ENCODE measurements at places on chromosomes 2 and 18.

DNA sequence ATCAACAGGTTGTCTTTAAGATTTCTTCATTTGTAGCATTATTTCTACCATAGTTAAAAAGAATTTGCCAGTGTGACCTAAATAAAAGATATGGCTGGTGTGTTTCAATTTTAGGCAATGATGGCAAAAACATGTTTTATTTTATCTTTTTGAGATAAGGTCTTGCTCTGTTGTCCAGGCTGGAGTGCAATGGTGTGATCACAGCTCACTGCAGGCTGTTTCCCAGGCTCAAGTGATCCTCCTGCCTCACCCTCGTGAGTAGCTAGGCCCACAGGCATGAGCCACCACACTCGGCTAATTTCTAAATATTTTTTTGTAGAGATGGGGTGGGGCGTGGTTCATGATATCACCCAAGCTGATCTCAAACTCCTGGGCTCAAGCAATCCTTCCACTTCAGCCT is 47.0 kb upstream of the COBLL1 start:
- DNase-seq = no peak

GRCh38 chr2:182897137-182897536 is 30.7 kb upstream of the FRZB start:
- DNase-seq = no peak

- DNase-seq = no peak
These were observed 110.2 kb upstream of the UNC80 start for GRCh38 chr2:209661286-209661894.

DNA sequence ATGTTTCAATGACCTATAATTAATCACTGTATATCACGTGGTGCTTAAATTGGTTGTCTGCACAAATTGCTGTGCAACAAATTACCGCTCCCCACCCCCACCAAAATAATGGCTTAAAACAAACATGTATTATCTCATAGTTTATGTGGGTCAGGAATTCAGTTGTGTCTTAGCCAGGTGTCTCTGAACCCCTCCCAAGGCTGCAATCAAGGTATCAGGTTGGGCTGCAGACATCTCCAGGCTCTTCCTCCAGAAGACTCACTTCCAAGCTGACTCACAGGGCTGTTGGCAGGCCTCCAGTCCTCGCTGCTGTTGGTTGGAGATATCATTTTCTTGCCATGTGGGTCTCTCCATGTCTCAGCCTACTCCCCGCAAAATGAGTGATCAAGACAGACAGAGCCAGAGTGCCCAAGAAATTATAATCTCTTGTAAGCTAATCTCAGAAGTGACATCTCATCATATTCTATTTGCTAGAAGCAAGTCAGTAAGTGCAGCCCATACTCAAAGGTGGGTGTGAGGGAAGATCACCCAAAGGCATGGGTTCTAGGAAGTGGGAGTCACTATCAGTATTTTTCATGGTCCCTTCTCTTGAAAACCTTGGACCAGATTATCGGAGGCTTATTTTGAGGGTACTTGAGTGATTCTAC is 38.4 kb downstream of the SPC25 start:
- DNase-seq = no peak

DNA sequence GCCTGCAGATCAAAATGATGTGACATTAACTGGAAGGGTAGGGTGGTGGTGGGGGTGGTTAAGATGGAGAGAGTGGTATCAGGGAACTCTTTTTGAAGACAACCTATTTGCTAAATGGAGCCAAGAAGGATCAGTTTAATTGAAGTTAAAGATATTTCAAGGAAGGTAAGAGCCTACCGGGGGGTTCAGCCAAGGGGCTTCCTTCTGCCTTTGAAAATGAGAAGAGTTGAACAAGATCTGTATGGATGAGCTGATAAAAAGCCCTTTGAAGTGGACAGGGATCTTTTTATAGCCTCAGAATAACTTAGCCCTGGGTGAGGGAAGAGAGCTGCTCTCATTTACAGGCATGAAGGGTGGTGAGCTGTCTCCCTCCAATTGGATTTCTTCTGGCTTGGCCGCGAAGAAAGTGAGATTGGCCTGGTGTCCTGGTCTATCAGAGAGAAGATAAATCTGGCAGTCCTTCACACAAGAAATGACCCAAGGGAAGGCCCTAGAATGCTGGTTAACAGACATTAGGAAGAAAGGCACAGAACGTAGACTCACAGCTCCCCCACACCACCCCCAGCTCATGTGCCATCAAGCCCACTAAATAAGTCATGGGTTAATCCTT is 439.8 kb downstream of the TNS1 start:
- no peak for DNase-seq

DNA sequence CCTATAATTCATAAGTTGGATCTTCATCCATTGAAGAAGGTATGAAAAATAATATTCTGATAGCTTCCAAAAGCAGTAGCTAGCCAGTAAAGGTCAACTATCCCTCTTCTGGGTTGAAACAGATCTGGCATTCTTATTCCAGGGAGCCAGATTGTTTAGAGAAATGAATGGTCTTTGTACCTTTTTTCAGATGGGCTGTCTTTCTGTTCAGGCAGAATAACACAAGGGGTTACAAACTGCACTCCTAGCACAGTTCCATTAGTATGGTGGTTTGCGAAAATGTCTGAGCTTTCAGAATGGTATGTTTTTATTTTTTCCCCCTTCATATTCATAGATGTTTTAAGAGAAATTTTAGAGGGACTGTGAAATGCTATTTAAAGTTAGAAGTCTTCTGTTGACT is 47.5 kb upstream of the TMEM178A start:
- no peak for DNase-seq

DNA sequence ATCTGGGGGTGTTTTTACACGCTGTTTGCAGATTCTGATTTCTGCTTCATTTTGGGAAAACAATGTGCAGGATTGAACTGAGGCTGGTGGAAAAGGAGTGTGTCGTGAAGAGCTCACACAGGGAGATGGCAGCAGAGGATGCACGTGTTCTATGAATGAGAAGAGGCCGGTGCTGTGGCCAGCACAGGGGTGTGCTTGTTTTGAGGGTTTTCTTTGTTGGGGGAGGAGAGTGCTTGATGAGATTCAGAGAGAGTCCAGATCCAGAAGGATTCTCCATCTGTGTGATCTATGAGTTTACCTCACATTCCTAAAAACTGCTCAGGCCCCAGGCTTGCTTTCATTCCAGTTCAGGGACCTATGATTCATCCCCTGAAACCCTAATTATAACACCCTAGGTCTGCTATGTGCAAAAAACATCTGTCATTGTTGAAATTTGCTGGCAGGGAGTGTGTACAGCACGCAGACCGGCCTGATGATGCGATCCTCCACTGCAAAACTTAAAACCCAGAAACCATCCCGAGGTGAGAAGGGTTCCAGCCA is 12.1 kb downstream of the TGFA start:
- no peak for DNase-seq

DNA sequence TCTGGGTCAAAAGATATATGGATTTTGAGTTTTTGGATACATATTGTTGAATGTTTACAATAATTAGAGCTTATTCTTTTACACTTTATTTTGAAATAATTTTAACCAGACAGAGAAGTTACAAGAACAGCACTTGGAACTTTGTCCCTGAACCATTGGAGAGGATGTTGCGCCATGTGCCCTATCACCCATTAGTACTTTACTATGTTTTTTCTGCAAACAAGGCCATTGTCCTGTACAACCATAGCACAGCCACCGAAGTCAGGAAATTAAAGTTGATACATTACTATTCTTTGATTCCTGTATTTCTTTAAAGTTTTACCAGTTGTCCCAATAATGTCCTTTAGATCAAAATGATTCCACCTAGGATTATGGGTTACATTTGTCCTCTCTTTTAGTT is 188.8 kb downstream of the ACKR3 start:
- no peak for DNase-seq

- DNase-seq = no peak
These were observed 30.3 kb upstream of the GCG start for GRCh38 chr2:162182395-162182794.

DNA sequence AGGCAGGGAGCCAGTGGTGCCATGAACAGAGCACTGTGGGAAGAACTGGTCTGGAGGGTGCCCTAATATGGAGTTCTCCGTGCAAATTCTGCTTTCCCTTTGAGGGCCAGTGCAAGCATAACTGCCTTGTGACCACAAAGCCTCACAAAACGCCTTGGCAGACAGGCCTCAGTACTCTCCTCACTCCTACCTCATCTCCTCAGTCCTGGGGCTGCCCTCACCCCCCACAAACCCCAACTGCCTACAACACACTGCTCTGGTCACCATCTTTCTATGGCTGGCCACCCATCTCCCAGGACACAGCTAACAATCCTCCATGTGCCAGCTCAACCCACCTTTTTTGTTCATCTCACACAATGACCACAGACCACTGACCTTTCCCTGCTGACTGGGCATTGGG is 8.9 kb downstream of the COX5B start:
- DNase-seq = no peak

DNA sequence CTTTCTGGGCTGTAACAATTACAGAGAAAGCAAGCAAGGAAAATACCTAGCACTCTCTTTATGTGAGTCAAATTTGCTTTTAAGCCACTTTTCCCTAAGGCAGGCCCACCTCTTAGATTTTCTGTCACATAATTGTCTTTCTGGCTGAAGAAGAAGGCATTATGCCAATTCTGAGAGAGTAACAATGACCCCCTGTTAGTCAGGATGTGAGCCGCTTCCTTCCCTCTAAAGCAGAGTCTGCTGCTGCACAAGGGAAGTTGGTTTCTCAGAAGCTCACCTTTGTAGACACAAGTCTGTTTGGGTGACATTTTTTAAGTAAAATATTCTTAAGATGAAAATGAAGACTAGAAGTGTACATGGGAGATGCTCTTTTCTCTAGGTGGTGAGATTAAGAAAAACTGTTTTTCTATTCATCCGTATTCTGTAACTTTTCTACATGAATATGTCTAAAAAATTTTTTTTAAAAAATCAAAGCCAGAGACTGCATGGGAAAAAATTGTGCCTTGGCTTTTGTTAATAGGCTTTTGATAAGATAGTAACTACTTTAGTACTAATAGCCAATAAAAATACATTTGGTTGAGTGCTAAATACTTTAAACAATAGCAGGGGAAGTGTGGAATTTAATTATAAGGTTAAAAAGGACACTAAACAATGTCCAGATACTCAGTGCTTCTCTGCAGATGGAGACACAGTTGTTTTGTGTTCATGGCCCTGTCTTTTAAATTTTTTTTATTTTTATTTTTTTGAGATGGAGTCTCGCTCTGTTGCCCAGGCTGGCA is 33.4 kb upstream of the VPS54 start:
- DNase-seq = no peak

DNA sequence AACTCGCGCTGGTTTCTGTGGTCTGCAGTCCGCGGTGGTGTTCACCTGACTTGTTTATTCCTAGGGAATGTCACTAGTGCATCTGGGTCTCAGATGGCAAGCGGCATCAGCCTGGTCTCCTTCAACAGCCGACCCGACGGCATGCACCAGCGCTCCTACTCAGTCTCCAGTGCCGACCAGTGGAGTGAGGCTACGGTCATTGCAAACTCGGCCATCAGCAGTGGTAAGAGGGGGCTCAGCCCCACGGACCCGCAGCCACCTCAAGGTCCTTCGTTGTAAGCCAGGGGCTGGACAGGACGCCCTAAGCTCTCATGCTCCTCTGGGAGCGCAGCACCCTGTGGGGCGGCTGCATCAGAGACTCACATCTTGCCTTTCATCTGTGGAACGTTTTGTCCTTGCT is 237.5 kb downstream of the GBX2 start:
- DNase-seq = no peak

GRCh38 chr18:59961070-59961469 is 61.3 kb downstream of the PMAIP1 start:
- DNase-seq = no peak

DNA sequence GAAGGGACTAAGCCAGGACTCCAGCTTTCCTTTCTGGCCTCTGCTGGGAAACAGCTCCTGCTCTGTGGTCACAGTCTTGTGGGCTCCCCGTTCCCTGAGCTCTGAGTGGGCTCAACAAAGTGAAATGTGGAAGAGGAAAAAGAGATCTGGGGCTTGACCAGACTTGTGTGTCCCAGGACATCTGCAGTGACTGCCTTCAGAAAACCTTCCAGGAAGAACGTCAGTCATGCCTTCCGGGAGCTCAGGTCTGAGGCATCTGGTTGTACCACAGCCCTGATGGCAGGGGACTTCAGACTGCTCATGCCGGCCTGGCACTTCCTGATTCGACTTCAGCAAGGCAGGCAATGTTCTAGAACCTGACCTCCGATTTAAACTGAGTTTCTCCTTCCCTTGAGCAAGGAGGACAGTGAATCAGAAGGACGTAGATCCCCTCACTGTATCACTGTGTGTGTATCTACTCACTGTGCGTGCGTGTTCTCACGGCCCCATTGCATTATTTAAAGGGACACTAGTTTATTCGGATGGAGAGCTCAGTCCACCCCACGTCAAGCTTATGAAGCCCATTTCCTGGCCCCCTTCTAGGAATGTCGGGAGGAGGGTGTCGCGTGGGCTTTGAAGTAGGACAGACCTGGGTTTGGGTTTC is 548 bp upstream of the FBLN7 start:
- DNase-seq = no peak

GRCh38 chr2:67453310-67453709 is 56.2 kb downstream of the ETAA1 start:
- no peak for DNase-seq

GRCh38 chr2:232061265-232061664 is 99.8 kb downstream of the DIS3L2 start:
- DNase-seq = no peak

DNA sequence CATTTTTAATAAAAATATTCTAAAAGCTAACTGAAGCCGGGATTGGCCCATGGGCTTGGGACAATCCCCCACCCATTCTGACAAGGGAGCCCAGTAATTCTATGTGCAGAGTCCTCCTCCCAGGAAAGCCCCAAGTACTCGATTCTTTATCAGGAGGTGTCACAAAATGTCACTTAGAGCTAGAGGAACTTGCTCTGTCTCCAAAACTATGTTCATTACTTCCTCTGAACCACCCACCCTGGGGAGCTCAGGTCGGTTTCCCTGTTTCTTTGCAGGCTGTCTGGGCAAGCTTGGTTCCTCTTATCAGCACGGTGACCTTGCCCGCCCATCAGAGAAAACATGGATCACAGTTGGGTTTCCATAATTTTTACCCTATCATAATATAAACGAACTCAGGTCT is 430.6 kb upstream of the ID2 start:
- no peak for DNase-seq

DNA sequence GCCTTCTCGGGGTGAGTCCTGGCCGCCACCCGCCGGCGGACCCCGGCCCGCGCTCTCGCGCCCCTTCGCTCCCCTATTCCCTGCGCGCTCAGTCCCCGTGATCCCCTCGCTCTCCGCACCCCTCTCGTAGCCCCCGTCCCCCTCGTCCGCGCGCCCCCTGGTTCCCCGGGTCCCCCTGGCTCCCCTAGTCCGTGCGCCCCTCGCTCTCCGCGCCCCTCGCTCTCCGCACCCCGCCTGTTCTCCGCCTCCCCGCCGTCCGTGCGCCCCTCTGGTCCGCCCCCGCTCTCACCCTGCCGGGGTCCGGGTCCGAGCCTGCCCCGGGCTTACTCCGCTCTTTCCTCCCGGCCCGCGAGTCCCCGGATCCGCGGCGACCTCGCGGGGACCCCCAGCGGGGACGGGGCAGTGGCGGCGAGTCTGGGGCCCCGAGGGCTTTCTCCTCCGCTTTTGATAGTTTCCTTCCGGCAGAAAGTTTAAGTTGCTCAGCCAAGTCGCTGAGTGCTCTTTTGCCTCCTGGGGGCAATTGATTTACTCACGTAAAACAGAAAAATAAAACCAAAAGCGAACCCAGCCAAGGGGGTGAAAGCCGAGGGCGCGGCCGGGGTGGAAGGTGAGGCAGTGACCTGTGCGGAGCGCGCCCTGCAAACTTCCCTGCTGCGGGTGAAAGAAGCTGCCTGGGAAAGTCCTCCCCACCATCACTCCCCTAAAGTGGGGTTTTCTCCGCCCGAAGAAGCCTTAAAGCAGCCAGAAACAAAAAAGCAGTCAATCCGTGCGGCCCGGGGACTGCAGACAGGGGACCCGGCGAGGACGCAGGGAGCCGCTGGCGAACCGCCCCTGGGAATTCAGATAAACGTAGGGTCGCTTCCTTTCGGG is 568 bp downstream of the RAB31 start:
- DNase-seq = no peak

Measured in stimulated activated CD4-positive, alpha-beta T cell treated with anti-CD3 and anti-CD28 coated beads, Interleukin-4, amount 100 ng/mL, for 48 hours (primary cell).